CD4-positive, alpha-beta memory T cell (primary cell): ENCODE measurements at places on chromosomes 1 and 21. TPM values are rescaled to one million over a fixed set of nuclear protein-coding genes. Genes with fewer than 3 reads are reported as not detected.

DNA sequence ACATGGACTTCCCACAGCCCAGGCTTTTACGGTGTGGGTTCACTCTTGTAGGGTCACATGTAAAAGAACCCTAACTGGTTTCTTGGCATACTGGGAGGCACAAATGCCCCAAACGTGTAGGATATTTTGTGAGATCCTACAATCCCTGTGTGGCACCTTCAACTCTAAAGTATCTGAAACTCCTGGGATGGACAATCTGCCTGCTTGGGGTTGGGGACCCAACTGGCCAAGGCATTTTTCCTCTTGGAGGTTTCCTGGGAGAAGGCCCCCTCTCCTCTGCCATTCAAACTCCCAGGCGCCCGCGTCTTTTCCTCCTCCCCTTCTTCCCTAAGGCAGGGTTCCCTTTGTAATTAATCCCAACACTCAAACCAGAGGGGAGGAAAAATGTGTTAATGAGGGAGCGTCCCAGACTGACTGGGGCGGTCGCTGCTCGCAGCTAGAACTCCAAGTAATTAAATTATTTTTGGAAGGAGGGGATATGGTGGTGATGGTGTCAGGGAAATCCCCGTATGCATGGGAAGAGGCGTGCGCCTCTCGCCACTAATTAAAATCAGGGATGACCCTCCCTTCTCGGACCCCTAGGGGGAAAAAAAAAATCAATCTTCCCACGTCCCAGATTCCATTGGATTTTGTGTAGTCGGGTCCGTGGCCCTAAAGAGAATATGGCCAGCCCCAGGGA, 681 bp upstream of the VANGL2 start:
- no peak for DNase-seq

ATP1A4 gene
- not detected for total RNA-seq

FAM177B gene
- total RNA-seq: 0.30 TPM

GRCh38 chr1:116521186-116521585, 49.6 kb downstream of the CD58 start:
- no peak for DNase-seq

FGR gene
- total RNA-seq: 2.7 TPM

GRCh38 chr1:219459351-219460080, 153.4 kb downstream of the ZC3H11B start:
- DNase-seq: no peak

DNA sequence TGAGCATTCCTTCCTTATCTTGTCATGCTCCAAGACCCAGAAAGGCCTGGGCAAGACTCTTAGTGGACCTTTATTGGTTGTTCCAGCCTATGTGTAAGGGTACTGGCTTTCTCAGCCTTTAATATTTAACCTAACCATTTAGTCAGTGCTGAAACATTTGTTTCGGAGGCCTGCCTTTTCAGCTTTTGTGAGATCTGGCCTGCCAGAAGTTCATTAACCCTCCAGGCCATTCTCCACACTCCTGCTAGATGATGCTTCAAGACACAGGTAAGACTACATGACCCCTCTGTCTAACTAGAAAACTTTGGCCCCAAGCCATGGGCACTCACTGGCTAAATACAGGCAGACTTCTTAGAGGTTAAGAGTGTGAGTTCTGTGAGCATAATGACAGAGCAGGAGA, 138.4 kb upstream of the ZP4 start:
- DNase-seq: no peak

KRTAP21-2 gene
- not detected for total RNA-seq

- DNase-seq: no peak
Observed at GRCh38 chr1:1431845-1432273, 3.6 kb upstream of the VWA1 start.

DNA sequence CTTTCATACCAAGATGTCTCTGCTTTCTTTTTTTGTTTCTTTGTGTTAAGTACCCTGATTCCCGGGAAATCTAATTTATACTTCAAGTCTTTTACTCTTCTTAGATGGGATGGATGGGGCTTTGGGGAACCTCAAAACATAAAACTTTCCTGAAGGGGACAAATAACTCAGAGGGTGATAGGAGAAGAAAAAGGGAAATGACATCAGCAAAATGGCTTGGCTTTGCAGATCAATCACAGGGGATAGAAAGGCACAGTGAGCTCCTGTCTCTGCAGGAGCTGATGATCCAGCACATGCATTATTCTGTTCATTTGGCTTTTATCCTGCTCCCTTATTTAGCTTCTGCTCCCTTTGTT, 1.4 kb upstream of the CA14 start:
- DNase-seq: no peak

CNR2 gene
- not detected for total RNA-seq

GRCh38 chr1:210653771-210654170, 325.1 kb downstream of the HHAT start:
- DNase-seq: no peak

GRCh38 chr1:154777781-154778180, 92.3 kb downstream of the KCNN3 start:
- no peak for DNase-seq
